Activated CD8-positive, alpha-beta memory T cell treated with anti-CD3 and anti-CD28 coated beads for 4 hours (primary cell): ENCODE measurements at places on chromosomes 5 and 9.

- DNase-seq: no peak
These were observed 278.3 kb upstream of the RFX3 start for GRCh38 chr9:3804103-3804502.

DNA sequence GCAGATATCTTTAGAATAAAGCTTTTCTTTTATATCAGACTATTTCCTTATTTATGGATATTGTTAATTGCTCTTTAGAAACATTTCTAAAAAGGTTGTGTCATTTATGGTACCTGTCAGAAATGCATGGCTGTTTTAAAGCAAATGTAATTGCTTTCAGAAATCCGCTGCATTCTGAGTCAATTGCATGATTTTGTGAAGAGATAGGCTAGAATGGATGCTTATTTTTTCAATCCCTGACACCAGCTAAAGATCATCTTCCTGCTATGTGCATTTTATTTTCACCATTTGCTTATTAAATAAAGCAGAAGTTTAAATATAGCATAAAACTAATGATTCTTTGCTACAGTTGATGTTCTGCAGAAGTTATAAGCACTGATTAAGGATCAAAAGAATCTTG, 170.2 kb upstream of the C9orf72 start:
- DNase-seq: no peak

- DNase-seq: no peak
These were observed 463.2 kb upstream of the ZNF608 start for GRCh38 chr5:125209650-125210049.

GRCh38 chr5:172207511-172207910, 13.5 kb downstream of the EFCAB9 start:
- no peak for DNase-seq

- DNase-seq: no peak
These were observed 12.7 kb upstream of the MARCHF11 start for GRCh38 chr5:16192311-16192710.
